Activated CD8-positive, alpha-beta T cell treated with anti-CD3 and anti-CD28 coated beads for 36 hours (primary cell): ENCODE measurements at places on chromosomes 1 and 21. TPM values are rescaled to one million over a fixed set of nuclear protein-coding genes. Genes with fewer than 3 reads are reported as not detected.

GRCh38 chr1:246104927-246105326, 402.2 kb downstream of the SMYD3 start:
- DNase-seq: no peak
- H3K4me1 ChIP-seq: no peaks in the 10 kb centered on the region
- H3K27ac ChIP-seq: no peak overlapping the region

DNA sequence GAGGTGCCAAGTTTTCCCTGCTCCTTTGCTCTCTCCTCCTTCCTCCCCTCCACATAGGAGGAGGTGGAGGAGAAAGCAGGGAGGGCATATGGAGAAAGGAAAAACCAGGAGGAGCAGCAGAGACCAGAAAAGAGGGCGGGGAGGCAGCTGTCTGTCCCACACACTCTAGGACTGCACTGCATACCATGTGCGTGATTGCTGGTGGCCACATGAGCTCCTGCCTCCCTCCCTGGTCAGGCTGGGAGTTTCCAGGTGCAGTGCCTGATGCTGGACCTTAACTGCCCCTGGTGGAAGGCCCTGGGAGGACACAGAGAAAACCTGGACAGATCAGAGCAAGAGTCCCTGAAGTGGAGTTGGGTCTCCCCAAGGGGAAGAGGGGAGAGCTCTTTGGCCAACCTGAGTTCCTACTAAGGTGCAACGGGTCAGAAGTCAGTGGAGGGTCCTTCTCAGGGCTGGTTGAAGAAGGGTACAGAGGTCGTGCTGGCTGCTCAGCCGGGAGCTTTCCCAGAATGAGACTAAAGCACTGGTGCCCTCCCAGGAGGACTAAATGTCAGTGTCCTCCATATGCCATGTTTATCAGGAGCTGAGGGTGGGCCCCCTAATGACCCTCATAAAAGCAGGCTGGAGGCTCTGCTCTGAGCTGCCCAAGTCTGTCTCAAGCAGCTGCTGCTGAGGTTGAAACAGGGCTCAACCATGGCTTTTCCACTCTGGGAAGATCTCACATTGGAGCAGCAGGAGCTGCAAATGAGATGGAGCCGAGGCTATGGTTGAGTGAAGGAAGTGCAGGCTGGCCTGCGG, 3.5 kb upstream of the LGR6 start:
- no peak for DNase-seq
- peaks cover 12% of the 10 kb centered on the region for H3K27me3 ChIP-seq
- H3K27ac ChIP-seq: no peak overlapping the region
- H3K36me3 ChIP-seq: no peaks in the 10 kb centered on the region
- H3K4me1 ChIP-seq: peaks cover 2% of the 10 kb centered on the region

Gene SPOCD1
- total RNA-seq: not detected

Gene LDLRAD1
- total RNA-seq: not detected

DNA sequence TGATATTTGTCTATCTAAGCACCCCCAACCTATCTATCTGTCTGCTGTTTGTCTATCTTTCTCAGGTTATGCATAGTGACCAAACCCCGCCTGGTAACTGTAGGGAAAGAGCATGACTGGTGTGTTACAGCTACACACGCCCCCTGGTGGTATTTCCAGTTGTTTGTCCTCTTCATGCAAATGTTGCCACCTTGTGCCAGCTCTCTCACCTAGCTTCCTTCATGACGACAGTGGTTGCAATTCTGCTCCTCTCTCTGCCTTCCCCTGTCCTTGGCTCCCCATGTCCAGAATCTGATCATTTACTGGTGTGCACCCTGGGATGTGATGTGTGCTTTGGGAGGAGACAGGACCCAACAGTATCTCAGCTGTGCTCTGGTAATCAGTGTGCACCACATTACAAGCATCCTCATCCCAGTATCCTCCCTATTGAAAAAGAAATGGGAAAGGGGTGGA, 8.1 kb upstream of the INKA2 start:
- H3K27me3 ChIP-seq: peaks cover 6% of the 10 kb centered on the region
- H3K4me3 ChIP-seq: no peak overlapping the region
- no peak overlapping the region for H3K27ac ChIP-seq
- H3K36me3 ChIP-seq: no peaks in the 10 kb centered on the region

- no peak overlapping the region for H3K27ac ChIP-seq
- peaks cover 5% of the 10 kb centered on the region for H3K27me3 ChIP-seq
- H3K4me1 ChIP-seq: no peaks in the 10 kb centered on the region
- no peaks in the 10 kb centered on the region for H3K36me3 ChIP-seq
- no peak for DNase-seq
Measured at GRCh38 chr1:109433322-109433721, 7.1 kb upstream of the PSMA5 start.

GRCh38 chr1:178625695-178626094, 99.3 kb upstream of the RALGPS2 start:
- no peaks in the 10 kb centered on the region for H3K4me1 ChIP-seq
- no peak overlapping the region for H3K4me3 ChIP-seq
- no peak overlapping the region for H3K27ac ChIP-seq
